ENCODE measurements at places on chromosomes 16 and 17.

GRCh38 chr16:70601576-70602575, 44.5 kb upstream of the IL34 start:
- DNase-seq: no peak

DNA sequence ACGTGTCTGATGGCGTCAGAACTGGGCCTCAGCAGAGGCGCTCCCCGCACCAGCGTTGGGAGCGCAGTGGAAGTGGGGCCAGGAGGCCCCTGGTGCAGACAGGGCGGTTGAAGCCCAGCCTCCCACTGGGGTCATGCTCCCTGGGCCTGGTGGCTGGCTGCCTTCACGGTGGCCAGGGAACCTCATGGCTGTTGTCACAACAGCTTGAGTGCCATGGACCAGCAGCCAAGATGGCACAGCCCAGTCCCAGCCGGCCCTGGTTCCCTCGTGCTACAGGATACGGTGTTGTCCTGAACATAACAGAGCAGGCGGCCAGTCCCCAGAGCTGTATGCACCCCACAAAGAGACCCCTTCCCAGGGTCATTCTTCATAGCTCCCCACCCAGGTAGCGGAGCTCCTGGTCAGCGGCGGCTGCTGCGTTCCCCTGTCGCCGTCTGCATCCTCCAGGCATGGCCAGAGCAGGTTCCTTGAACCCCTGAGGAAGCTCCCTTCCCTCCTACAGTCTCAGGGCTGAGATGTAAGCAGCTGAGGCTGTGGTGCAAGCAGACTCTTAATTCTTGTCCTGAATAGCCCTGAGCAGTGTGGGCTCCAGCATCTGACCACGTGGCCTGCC, 29.7 kb downstream of the NME3 start:
- no peak for DNase-seq

DNA sequence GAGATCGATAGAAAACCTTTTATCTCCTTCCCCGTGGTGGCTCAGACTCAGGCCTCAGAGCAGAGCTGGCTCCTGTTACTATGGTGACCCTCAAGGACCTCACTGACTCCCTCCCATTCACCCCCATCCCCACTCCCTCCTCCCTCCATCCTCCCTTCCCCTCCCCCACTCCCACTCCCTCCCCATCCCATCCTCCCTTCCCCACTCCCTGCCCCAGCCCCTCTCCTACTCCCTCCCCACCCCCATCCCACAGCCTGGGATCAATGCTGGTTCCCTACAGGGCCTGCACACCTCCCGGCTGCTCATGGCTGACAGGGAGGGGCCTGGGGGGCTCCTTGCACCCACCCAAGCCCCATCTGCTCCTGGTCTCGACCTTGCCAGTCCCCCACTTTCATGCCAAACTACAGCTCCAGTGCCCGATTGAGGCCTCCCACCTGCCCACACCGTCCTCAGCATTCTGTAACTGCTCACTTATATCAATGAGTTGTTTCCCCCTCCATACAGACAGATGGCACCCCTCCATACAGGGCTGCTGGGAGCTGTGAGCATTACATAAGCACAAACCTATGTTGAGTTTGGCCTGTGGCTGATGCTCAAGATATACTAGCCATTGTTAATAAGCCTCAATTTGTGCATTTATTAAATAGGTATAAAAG, 11.6 kb upstream of the RAI1 start:
- DNase-seq: no peak

- no peak for DNase-seq
Observed at GRCh38 chr17:35907691-35908090, 22.9 kb downstream of the RDM1 start.

DNA sequence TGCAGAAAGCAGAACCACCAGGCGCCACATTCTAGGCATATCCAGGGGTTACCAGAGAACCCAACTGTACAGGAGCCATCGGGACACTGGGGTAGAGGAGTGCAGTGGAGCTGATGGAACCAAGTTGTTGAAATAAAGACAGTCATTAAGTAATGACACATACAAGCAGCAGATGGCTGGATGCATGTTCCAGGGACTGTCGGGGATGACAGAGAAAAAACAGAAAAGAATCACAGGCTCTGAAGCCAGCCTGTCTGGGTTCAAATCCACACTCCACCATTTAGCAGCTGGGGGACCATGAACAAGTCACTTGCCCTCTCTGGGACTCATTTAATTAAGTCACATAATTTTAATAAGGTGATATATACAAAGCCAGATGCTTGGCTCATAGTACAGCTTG, 117.1 kb downstream of the ZNF423 start:
- DNase-seq: no peak

DNA sequence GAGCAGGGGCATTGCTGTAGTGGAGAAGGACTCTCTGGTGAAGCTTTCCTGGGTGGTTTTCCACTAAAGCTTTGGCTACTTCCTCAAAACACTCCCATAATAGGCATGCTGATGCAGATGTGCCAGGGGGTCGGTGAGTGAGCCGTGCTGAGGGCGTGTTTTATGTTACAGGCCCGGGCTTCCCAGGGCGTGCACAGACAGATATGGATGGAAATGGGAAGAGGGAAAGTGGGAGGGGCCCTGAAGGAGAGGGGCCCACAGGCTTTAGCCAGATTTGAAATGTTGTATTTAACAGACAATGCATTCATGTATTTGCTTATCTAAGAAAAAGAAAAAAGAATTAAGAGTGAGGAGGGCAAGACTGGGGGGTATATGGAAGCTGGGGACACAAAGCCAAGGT, 56.3 kb downstream of the IL21R start:
- no peak for DNase-seq

DNA sequence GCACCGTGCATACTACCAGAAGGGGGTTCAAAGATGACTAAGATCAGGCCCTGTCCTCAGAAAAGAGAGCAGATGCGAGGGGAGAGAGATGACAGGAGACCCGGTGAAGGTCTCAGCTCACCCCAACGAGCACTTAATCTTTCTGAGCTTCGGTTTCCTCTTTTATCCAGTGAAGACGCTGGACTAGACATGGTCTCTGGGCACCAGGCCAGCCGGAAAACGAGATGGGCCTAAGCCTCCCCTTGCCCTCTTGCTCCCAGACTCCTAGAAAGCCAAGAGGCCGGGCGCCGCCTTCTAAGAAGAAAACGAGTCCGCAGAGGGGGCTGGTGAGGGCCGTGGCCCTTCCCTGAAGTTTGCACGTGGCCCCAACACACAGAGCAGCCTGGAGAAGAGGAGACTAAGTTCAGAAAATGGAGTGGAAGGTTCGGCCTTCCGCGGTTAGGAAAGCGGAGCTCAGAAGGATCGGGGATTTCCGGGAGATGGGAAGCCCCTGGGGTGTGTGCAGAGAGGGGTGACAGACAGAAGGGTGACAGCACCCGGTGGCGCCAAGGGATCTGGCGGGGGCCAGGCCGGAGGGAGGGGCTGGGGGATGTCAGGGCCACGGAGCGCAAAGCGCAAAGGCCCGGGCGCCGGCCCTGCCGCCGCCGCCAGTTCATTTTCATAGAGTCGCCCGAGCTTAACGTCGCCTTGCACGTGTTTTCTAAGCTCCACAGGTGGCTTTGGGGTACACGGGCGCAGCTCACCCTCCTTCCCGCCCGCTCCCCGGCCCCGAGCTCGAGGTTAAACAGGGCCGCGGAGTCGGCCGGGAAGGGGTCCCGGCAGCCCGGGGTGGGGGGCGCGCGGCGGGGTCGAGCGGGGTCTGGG, 42.1 kb upstream of the BHLHA9 start:
- DNase-seq: no peak

GRCh38 chr17:72134608-72135394, 14.0 kb downstream of the SOX9 start:
- DNase-seq: no peak

DNA sequence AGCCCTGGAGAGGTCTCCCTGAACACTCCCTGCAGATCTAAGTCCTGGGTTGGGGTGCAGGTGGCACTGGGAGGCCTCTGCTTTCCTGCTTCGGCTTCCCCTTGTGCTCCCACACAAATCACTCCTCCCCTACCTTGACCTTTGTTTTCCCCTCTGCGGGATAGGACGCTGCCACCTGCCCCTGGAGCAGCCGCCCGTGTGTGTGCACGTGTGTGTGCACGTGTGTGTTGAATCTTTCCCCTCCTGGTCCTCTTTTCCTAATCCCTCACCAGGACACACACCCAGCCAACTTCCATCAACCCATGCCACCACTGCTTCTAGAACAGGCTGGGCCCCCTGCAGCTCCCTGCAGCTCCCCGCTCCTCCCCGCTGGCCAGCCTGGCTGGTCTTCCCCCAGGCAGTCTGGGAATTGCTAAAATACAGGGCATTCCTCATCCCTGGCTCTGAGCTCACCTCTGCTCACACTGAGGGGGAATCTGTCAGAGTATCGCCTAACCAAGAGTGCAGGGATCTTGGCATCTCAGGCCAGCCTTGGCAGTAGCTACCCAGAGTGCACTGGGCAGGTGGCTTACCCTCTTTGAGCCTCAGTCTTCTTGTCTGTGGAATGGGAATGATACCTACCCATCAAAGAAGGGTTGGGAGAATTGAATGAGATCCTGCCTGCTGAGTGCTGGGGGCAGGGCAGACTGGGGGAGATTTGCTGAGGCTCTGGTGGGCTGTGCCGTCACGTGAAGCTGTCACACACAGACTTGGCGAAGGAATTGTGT, 198.5 kb downstream of the NTN1 start:
- no peak for DNase-seq

DNA sequence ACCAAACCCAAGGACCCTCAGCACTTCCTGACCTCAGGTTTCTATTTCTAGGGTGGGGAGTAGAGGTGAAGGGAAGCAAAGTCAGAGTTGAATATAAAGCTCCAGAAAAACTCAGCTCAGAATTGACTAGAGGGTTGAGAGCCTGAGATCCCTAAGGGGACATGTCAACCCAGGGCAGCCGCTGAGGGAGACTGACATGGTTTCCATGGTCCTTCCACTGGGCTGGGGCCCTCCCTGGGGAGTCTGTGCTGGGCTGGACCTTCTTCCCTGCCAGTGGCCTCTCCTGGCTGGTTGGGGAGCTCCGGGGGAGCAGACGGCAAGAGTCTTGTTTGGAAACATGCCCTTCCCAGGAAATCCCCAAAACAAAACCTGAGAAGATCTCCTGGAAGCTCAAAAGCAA, 121.3 kb downstream of the METRNL start:
- DNase-seq: no peak

DNA sequence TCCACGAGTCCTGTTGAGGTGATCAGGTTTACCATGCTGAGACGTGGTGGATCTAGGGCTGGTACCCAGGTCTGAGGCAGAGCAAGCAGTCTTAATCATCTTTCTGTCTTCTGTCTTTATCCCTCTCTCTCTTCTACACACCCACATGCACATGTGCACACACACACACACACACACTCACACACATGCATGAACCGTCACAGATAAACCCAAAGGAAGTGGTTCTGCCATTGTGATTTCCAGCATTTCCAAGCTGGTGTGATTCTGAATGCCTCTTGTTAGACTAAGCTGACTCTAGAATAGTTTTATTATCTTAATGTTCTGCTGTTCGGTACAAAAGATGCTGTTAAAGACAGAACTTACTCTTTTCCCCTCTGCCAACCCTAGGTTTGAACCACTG, 411.8 kb upstream of the SALL1 start:
- no peak for DNase-seq

DNA sequence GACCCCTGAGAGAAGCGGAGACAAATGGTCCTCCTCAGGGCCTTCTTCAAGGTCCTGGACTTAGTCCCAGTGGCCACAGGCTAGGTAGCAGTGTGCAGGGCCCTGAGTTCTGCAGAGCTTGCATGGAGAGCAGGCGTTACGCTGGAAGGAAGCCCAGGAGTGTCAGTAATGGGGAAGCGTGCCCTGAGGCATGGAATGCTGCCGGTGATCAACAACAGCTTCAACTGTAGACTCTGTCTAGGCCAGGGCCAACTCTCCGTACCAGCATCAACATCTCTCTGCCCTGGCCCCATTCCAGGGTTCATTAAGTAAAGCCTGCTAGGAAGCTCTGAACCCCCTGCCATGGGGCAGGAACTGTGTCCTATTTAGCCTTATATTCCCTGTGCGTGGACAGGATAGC, 568 bp upstream of the TNK1 start:
- DNase-seq: peak; percentile 55

DNA sequence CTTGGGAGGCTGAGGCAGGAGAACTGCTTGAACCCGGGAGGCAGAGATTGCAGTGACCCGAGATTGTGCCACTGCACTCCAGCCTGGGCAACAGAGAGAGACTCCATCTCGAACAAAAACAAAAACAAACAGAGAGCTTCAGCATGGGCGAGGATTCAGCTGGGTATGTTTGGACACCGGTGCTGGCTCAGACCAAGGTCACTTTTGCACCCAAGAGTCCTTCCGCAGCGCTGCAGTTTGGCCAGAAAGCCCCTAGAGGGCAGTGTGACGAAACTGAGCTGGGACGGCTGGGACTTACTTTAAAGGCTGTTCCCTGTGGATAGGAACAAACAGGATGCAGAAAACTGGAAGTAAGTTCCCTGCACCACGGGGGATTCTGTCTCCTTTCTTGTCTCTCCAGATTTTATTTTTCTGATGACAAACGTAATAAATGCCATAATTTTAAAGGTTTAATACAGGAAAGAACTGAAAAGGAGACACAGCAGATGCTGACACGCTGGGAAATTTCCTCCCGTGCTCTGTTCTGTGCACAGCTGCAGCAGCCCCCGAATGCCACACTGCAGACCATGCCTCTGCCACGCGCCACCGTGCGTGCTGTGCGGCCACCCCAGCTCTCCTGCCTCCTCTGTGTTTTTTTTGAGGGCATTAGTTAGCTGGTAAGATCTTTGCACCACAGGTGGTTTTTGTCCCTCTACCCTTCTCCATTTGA, 25.2 kb upstream of the USP36 start:
- DNase-seq: peak; percentile 83

- DNase-seq: no peak
Observed at GRCh38 chr17:42623732-42624596, 14.5 kb downstream of the TUBG1 start.

- no peak for DNase-seq
Observed at GRCh38 chr17:20267459-20267842, 199.9 kb downstream of the LGALS9B start.

DNA sequence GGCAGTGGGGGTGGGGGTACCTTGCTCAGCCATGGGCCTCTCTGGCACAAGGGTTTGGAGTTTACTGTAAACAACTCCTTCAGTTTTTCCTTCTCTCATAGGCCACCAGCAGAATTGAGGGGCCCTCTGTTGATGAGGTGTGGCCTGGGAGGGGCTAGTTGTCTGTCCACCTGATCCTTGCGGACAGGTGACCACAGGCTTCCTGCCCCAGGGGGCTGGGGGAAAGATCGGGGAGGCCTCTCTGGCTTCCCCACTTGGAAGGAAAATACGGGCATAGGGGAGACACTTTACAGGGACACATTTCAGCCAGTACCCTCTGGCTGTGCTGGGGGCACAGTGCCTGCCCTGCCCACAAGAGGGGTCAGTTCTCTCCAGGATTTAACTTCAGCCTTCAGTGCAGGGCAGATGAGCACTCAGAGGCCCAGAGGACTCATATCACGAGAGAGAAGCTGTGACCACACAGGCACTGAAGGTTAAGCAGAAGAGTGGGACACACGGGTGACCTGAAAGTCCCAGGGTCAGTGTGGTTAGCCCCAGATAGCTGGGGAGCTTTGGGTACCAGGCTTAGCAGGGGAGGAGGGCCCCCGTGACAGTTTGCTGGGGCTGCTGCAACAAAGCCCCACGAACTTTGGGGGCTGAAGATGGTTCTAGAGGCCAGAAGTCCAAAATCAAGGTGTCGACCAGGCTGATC, 245.9 kb downstream of the SEC14L1 start:
- no peak for DNase-seq
